ENCODE measurements at places on chromosomes 3 and 15.

GRCh38 chr3:43106293-43106628, 382 bp upstream of the POMGNT2 start:
- DNase-seq: no peak

DNA sequence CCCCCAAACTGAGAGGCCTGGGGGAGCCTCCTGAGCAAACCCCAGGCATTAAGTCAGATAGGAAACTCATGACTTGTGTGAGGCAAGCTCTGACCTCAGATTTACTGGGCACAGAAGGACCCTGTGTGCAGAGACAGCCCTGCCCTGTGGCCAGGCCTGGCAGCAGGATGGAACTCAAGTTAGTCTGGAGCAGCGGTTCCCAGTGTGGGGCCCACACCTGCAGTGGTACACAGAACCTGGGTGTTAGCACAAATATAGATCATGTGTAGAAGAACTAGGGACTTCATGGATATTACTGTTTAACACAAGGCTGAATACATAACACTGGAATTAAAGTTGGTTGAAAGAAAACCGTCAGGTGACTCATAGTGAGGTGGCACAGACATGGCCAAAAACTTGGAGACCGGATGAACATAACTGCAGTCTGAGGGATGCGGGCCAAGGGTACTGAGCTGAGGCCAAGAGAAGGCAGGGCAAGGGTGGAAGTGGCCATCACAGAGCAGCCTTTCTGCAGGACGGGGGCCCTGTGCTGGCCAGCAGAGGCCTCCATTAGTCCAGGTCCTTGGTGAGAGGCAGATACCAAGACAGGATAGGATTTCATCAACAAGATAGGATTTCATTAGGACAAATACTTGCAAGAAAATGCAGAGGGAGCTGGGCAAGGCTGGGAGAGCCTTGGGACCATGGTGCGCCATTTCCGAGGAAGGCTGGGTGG, 40.9 kb downstream of the IRAK2 start:
- DNase-seq: no peak

DNA sequence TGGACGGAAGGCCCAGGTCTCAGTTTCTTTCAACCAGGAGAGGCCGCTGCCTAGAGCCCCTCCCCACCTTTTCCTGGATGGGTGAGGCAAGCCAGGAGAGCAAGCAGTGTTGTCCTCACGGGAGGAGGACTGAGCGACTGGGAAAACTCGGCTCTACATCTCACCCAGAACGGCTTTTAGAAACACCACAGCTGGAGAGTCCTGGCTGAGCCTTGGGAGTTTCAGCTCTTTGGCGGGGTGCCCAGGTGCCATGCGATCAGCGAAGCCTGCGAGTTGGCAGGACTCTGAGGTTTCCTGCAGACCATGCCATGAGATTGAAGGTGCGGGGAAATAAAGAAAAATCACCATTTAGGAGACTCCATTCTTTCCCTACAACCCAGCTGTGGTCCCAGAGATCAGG, 26.0 kb downstream of the PPCDC start:
- DNase-seq: no peak

DNA sequence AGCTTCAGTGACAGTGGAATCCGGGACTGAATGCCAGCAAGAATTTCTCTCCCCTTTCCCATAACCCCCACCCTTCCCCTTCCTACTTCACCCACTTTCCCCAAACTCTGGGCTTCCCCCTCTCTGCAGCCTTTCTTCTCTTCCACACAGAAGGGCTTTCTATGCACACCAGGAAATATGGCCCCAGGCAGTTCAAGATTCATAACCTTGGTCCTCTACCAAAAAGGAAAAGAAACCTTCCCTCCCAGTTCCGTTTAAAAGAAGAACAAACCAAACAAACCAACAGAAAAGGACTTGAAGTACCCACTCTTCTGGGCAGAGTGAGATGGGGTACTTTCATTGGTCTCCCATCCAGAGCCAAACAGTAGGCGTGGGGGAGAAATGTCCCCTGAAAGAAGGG, 68.8 kb upstream of the ABHD2 start:
- no peak for DNase-seq

GRCh38 chr3:98786364-98787006, 23.3 kb downstream of the ST3GAL6 start:
- no peak for DNase-seq

GRCh38 chr3:64278625-64279024, 53.4 kb upstream of the PRICKLE2 start:
- DNase-seq: no peak

All from stimulated activated CD4-positive, alpha-beta T cell treated with anti-CD3 and anti-CD28 coated beads, Interleukin-12 subunit alpha, Interleukin-12 subunit beta, amount 100 ng/mL, for 24 hours (primary cell).